ENCODE measurements at places on chromosomes 3 and 15. TPM values are rescaled to one million over a fixed set of nuclear protein-coding genes. Genes with fewer than 3 reads are reported as not detected.
A peak's percentile ranks its signal among the peaks of the same experiment; 100 is the strongest.

The GOLGA6L10 gene
- polyA plus RNA-seq, result 0.45 TPM

The SERINC4 gene
- 0.47 TPM for polyA plus RNA-seq

DNA sequence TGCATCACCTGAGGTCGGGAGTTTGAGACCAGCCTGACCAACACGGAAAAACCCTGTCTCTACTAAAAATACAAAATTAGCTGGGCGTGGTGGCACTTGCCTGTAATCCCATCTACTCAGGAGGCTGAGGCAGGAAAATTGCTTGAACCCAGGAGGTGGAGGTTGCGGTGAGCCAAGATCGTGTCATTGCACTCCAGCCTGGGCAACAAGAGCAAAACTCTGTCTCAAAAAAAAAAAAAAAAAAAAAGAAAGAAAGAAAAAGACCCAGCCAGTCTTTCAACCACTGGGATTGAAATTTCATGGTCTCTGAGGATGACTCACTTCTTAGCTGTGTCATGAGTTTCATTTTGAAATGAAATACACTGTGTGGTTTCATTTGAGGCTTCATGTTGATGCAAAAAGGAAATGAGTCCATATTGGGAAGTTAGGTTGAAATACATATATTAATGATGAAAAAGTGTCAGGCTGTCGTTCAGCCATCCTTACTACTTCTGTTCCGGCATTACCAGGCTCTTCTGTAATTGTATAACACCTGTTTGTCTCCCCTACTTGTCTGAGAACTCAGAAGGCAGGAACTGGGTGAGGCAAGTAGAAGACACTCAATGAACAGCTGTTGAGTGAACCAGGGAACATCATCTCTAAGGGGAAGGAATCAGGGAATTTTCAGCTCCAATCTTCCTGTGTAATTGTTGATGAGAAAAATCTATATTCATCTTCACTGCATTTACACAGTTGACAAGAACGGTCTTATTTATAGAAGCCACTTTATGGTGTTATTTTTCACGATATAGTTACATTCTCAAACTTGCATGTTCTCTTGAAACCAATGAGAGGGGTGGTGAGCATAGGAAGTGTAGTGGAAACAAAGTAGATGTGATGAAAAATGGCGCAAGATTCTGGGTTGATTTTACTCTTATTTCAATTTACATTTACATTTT lies 87.4 kb downstream of the NFKBIZ start:
- DNase-seq, result no peak

DNA sequence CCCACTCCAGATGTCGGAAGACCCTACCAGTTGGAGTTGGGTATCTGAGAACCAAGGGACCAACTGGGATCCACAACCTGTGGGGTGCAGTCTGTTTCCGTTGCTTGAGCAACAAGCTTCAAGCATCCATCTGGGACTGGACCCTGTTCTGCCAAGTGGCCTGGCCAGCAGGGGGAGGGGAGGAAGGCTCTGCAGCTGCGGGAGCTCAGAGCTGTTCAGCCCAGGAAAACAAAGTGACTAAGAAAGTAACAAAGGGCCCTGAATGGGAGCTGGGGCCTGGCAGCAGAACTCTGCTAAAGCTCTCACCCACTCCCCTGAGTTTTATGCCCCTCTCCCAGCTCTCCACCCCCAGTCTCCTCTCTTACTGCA lies 2.7 kb downstream of the TYRO3 start:
- DNase-seq, result peak; percentile 53

GRCh38 chr15:31758126-31758525 lies 272.2 kb upstream of the CHRNA7 start:
- DNase-seq, result peak; percentile 81

DNA sequence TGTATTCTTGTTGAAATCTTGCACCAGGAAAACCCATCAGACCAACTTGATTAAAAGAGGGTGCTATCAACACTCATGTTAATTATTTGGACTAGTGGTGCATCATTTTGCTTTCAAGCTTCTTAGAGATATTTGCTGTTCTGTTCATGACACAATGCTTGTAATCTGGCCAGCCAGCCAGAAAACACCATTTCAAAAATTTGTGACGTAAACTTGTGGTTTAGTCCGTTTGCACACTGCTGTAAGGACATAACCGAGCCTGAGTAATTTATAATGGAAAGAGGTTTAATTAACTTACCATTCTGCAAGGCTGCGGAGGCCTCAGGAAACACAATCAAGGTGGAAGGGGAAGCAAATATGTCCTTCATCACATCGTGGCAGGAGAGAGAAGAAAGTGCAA lies 374.3 kb upstream of the TGFBR2 start:
- peak; percentile 8 for DNase-seq

GRCh38 chr3:171160325-171160724 lies 133.8 kb upstream of the SLC2A2 start:
- no peak for DNase-seq

DNA sequence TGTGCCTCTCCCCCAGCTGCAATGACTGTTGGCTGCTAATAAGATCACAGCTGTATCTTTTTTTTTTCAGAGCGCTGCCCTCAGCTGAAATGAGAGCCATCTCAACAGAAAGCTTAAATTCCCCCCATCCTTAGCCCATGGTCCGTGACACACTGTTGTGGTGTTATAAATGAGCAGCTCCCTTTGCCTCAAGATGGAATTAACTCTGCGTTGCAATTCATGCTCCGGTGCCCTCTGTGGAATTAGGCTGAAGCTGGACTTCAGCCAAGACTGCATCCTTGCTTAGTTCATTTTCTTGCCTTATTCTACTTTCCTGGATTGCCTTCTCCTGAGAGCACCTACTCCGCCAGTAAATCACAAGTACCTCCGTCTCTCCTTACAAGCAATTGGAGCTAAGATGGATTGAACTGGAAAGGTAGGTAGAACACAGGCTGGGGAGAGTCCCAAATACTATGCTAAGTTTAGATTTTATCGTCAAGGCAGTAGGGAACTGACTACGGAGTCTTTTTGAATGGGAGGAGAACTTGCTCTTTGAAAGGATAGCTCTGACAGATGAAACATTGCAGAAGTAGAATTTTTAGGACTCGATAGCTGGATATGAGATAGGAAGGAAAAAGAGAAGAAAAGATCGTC lies 39.0 kb upstream of the THRB start:
- no peak for DNase-seq

DNA sequence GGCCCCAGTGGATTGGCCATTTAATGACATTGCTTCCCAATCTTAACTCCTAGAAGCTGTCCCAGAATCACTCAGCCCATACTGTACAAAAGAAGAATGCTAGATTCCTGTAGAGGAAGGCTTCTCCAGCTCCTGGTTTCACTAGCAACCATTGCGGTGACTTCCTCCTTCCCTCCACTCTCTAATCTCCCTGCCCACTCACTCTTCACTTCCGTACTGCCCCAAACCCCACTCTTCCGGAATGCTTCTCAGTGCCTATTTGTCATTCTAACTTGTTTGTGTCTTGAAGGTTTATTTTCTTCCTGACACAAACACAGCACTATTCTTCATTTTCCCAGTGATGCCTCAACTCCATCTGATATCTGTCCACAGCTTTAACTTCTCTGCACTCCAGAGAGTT lies 97.1 kb upstream of the SPATA16 start:
- DNase-seq, result no peak

DNA sequence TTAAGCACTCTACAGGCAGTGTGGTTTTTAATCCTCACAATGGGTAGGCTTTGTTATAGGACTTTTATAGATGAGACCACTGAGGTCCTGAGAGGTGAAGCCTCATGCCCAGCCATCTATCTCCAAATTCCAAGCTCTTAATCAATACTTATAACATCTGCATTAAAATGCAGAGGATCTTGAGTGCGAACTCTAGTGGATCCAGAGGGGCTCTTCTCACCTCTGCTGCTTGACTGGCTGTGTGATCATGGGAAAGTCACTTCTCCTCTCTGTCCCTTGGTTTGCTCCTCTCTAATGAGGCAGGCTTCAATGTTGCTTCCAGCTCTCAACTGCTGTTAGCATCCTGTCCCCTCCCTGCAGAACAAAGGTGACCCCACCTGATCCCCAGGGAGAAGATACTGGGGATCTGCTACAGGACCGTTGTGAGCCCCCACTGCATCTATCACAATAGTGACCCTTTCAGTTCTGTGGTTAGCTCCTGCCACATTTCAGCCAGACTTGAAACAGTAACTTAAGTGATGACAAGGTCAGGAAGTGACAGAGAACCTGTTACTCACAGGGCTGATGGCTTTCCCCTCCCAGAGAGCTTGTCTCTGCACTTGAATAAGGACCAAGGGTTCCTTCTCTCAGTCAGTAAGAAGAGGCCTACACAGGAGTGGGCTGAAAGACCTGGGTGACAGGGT lies 1.3 kb downstream of the SLC27A2 start:
- DNase-seq, result no peak

DNA sequence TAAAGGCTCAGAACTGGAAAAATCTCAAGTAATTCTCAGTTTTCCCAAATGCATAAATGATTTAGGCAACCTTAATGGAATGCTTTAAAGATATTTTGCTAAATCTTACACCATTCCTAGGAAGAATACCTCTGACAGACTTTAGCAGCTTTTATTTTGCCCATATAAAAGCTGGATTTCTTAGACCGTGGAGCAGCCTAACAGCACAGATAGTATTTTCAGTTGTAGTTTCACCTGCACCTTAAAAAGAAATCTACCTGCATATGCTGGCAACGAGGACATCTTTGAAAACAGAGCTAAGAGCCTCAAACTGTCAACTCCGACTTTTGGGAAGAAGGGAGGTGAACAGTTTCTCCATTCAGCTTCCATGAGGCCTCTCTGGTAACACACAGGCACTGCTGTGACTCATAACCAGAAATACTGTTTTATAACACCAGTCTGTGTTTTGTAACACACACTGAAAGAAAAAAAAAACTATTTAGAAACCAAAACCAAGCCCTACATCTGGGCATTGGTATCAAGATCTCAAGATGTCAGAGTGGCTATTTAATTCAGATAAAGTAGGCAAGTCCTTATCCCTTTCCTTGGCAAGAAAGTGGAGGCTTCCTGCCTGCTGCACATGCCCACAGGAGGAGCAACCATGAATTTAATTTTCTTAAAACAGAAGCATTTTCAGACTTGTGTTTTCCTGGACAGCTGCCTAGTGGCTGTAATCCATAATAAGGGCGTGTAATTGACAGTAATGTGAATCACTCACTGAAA lies 181.5 kb upstream of the ICE2 start:
- DNase-seq, result no peak

DNA sequence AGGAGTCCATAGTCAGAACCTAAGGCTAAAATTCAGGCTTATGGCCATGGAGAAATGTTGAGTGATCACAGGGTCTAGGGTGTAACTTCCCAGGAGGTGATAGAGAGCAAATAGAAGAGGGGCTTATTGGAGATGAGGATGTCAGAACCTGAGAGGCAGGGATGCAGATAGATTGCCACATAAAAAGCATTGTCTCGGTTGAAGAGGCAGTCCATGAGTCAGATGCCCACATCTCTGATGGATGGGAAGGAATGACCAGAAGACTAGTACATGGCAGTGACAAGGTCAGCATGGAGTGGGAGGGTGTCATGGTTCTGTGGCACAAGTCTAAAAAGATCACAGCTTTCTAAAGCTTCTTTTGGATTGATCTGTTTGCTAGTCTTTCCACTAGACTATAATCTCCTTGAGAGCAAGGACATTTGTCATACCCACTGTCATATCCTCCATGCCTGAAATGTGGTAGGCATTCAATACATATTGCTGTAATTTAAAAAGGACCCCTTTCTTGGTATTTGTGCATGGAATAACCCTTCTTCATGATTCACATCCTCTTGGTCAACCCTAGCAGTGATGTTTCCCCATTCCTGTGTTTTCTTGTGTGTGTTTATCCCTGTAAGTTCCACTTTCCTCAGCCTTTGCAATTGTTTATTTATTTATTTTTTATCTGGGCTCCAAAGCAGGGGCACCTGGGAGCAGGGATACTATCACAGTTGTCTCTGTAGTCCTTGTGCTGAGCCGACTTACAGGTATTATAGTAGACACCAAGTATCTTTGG lies 613.4 kb upstream of the CFAP20DC start:
- no peak for DNase-seq
